Caki2 (cell line): ENCODE measurements at places on chromosomes 4 and X. TPM values are rescaled to one million over a fixed set of nuclear protein-coding genes. Genes with fewer than 3 reads are reported as not detected.

Gene CYTL1
- not detected in 2 replicates for total RNA-seq

Gene CORIN
- total RNA-seq, result 0.20 TPM in 1 of 2 replicates, not detected in the other

Gene XAGE2
- not detected in 2 replicates for total RNA-seq

Gene GPC3
- total RNA-seq, result not detected in 2 replicates

GRCh38 chr4:147247579-147247978 is 233.3 kb upstream of the EDNRA start:
- DNase-seq, result peak; percentile 70

- DNase-seq, result no peak
Measured at GRCh38 chr4:6440506-6441201, 31.8 kb downstream of the PPP2R2C start.

DNA sequence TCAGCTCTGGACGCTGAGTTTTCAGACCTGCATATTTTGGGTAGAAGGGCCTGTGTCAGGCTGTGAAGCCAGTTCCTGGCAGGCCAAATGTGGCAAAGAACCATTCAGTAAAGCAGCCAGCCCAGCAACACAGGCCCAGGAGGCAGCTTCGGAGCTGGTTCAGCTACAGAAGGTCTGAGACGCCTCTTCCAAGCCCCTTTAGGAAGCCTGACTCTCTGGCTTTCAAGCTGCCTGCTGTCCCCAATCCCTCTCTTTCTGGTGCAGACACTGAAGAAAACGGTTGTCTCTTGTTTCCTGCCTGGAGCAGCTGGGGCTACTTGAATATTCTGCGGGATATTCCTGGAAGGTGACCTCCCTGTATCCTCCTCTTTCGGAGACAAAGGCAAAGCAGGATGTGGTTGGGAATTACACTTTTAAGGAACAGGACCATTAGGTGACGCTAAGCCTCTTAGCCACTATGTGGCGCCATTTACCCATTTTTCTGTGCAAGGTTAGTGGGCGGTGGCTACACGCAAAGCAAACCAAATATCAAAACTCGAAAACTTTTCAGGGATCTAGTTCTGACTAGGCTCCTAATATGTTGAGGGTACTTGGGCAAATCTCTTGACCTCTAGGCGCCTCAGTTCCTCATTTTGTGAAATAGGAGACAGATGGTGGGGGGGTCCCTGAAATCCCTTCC is 47.2 kb upstream of the LAS1L start:
- peak; percentile 33 for DNase-seq

DNA sequence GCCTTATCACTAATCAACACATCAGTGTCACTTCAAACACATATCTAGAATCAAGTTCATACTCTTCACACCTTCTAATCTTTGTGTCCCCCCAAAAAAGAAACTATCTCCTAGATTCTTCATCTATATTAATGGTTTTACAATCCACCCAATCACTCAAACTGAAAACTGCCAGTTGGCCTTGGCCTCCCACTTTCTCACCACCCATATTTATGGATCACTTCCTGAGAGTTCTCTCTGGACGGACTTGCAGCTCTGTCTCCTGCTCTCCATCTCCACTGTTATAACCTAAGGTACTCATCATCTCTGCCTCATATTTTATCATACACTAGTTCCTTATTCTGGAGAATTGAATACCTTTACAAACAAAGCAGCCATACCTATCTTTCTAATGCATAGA is 106.1 kb upstream of the ATOH1 start:
- DNase-seq, result no peak

DNA sequence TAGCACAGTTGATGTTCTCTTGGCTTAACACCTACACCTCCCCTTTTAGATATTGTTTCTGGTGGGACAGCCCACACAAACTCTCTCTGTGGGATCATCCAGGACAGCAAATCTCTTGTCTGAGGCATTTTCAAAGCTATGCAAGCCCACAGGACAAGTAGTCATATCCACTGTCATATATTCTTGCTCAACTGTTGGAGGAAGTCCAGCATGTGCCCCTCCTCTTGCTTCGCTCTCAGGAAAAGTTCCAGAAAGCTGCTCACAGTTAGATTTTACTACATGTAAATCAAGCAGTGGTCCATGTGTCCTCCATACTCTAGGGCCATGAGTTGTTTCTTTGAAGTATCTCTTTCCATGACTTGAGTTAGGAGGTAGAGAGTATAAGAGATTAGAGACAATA is 260.7 kb downstream of the INPP4B start:
- DNase-seq, result no peak

DNA sequence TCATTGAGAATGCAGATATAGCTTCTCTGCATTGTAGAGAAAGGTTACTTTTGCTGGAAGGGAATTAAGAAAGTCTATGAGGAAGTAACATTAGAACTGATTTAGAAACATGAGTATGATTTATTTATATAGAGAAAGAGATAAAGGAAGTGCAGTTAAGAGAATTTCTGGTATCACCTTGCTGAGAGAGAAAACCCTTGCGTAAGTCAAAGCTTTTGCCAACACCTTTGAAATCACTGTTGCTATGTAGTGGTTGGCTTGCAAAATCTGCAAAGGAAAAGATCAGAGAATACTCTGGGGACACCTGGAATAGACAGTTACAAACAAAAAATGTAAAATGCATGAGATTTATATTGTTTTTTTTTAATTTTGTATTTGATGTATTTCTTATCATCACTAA is 137.3 kb upstream of the RXFP1 start:
- no peak for DNase-seq

GRCh38 chr4:185541251-185541727 is 6.0 kb upstream of the PDLIM3 start:
- DNase-seq, result no peak

DNA sequence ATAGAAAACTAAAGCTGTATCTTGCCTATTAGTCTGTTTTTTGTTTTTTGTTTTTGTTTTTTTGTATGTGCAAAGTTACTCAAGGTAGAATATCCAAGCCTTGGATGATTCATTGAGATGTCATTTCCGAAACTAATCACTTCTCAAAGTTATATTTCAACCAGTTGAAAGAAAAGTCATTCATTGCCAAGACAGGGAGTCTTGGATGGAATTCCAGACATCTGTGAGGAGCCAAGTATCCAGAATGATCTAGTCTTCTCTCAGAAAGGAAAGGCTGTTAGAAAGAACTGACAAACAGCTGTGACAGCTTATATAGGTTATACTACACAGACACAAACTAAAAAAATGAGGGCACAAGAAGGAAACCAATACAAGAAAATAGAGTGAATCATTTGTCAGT is 141.1 kb upstream of the NDST3 start:
- DNase-seq, result peak; percentile 25

GRCh38 chr4:110183643-110184042 is 14.8 kb downstream of the ELOVL6 start:
- peak; percentile 80 for DNase-seq

- no peak for DNase-seq
Measured at GRCh38 chrX:153557618-153558355, 40.3 kb downstream of the ATP2B3 start.

DNA sequence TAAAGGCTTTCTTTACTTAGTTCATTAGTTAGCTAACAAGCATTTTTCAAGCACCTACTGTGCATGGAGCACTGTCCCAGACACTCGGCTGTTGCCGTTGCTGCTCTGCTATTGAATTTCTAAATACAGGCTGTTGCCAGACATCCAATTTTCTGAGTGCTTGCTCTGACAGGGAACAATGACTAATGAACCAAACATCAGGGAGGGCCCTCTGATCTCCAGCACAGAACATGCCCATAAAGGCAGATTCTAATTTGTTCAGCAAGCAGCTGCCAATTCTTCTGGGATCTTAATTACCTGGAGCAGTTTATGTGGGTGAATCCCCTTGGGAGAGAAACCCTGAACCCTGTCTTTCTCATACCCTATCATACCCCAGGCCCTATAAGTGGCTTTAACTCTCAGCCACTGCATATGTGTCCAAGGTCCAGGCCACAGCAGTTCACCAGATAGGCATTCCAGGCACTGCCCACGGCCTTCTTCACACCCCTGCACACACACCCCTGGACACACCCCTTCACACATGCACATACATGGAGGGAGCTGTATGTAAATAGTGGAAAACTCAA is 27.9 kb downstream of the TSC22D3 start:
- DNase-seq, result no peak

DNA sequence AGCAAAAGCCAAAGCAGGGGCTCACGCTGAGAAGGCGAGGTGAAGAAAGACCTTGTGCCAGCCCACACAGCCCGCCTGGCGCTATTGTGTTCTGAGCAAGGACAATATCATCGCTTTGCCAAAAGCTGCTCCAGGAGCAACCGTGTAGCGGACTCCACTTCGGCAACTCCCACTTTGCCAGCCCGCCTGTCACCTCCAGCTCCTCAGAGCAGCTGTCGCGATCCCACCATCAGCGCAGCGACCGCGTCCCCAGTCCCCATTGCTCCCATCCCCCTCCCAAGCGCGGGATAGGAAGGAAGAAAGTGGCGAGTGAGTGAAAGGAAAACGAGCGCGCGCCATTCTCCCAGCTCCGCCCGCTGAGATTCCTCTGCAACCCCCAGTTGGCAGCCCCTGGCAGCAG is 759 bp downstream of the ZC4H2 start:
- peak; percentile 38 for DNase-seq

DNA sequence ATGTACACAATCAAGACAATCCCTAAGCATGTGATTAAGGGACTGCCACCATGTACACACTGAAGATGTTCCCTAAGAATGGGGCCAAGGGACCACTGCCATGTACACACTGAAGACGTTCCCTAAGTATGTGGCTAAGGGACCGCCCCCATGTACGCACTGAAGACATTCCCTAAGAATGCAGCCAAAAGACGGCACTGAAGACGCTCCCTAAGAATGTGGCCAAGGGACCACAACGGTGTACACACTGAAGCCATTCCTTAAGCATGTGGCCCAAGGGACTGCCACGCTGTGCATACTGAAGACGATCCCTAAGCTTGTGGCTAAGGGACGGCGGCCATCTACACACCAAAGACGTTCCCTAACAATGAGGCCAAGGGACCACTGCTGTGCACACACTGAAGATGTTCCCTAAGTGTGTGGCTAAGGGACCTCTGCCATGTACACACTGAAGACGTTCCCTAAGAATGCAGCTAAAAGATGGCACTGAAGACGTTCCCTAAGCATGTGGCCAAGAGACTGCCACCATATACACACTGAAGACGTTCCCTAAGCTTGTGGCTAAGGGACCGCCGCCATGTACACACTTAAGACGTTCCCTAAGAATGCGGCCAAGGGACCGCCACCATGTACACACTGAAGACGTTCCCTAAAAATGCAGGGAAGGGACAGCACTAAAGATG is 26.4 kb downstream of the DHRSX start:
- DNase-seq, result no peak

DNA sequence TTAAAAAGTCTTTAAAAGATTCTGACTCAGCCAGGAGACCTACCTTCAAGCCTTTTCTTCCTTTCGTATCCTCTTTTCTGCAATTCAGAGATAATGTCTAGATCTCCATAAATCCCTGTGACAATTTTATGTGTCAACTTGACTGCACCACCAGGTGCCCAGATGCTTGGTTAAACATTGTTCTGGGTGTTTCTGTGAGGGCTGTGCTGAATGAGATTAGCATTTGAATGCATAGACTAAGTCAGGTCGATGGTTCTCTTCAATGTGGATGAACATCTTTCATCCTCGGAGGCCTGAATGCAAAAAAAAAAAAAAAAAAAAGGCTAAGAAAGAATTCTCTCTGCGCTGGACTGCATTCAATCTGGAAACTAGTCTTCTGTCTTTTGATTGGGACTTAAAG is 1082.7 kb downstream of the NLGN4X start:
- no peak for DNase-seq

GRCh38 chr4:75497133-75497532 is 17.1 kb downstream of the RCHY1 start:
- DNase-seq, result no peak

DNA sequence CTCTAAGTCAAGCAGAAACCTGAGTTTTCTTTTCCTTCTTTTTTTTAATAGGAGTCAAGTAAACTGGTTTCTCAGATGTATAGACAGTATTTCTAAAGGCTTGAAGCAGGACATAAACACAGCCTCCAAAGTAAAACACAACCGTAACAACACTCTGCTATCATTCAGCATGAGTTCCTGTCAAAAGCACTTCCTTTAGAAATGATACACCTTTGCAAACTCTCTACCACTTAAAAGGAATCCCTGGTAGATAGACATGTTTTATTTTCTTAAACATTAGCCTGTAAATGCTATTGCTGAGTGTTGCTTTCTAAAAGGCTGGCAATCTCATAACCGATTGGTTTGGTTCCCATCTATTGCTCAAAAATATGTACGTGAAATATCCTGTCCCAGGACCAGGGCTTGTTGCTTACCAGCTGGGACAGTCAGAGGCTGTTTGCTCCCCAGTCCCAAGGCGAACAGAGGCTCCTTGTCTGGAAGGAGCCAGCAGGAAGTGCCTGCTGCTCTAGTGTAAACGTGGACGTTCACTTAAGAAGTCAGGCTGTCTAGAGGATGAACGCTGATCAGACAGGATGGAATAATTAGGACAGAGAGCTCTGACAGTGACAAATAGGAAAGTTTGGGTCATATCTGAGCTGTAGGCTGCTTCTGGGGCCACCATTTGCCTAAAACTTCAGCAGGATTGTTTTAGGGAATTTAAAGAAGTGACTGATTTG is 173.9 kb upstream of the KLF3 start:
- DNase-seq, result no peak
